ENCODE measurements at places on chromosomes 5 and 9. TPM values are rescaled to one million over a fixed set of nuclear protein-coding genes. Genes with fewer than 3 reads are reported as not detected.

The CDKN2B gene
- 81.1 TPM for total RNA-seq

GRCh38 chr5:163190283-163190682, 247.1 kb upstream of the CCNG1 start:
- no peak for DNase-seq

DNA sequence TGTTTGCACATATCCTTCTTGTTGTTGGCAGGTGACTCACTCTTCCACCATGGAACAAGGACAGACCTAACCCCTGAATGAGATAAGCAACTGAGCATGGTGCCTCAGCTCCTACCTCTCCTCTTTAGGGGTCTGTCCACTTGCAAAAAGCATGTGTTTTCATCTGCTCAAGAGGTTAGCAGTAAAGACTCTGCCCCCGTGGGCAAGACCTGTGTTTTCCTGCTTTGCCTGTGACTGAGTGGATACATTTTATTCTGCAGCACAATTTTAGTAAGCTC, 111.0 kb upstream of the LIFR start:
- DNase-seq = no peak

The PCSK5 gene
- total RNA-seq = 5.4 TPM
